ENCODE measurements at places on chromosomes 7 and 10.

GRCh38 chr7:75010036-75010435, 45.5 kb downstream of the CASTOR2 start:
- DNase-seq, result no peak

- no peak for DNase-seq
These were observed 43.4 kb downstream of the TMEM130 start for GRCh38 chr7:98826387-98826786.

- no peak for DNase-seq
These were observed 2.9 kb upstream of the MTPN start for GRCh38 chr7:135980012-135980551.

DNA sequence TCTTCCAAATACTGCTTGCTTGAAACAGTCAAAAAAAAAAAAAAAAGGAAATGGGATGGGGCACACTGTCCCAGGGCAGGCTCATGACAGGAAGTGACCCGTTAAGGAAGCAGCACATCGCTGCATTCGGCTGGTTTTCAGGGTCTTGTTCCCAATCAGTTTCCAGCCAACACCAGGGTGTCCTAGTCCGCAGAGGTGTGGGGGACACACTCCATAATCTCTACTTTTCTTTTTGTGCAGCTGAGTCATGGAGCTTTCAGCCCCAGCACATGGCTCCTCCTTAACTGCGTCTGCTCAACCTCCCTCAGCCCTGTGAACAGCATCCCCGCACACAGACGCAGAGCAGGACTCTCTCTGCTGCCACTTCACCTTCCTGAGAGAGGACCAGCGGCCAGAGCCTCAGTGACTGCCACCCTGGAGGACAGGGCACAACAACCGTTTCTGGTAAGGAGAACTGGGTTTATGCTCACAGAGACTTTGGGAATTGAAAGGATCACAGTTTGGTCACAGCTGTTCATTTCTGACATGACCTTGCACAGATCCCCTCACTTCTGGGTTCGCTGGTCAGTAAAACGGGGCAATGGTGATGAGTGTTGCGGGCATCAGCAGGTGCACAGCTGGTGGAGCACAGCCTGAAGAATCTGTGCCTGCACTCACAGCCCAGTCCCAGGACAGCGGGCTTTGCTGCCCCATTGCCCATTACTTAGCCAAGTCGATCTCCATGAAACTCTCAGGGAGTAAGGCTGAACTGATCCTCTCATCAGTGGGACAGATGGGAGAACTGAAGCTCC, at the start of gene GIMAP5:
Gene GIMAP5 (plus strand): TSS at position 154 of the 791 bp plus-strand sequence. CDS start 3,467 bp downstream, outside the sequence.
- DNase-seq, result no peak

GRCh38 chr7:116525298-116525912, 569 bp downstream of the CAV1 start:
- DNase-seq, result no peak

- no peak for DNase-seq
These were observed 71.0 kb upstream of the ADAM12 start for GRCh38 chr10:126459032-126459831.

- DNase-seq, result no peak
These were observed 572.4 kb downstream of the GLRX3 start for GRCh38 chr10:130708465-130709070.

DNA sequence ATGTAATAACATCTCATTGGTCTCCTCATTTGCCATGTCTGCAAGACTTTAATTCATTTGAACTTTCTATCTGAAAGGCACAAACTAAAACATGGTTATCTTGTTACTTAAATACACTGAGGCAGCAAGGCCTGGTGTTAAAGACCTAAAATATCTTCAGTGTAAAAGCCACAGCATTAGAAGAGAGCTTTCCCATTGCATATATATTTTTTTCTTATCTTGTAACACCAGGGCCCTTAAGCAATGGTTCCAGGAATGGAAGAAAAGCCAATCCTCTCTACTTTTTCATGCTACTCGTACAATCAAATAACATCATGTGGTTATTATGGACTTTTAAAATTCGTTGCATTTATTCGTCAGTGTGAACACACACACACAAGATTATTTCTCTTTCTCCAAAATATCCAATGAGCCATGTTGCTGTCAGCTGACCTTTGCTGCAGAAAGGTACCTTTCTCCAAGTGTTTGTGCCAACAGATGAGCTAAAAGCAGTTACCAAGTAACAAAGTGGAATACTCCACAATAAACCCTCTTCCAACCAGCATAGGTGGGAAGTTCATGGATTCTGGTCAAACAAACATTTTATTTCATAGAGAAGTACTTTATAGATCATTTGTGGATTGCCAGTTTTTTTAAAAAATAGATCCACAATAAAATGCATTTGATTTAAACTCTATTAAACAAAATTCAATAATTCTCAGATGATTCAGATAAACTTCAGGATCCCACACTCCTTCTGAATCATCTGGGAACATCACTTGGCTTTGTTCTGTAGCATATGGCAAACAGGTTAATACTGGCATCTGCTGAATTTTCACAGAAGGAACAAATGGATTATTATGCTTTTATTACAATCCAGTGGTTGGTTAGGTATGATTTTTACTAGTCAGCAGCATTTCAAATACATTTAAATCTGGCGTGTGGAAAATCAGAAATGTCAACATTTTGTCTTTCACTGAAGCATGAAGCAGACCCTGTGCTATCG, 63.3 kb upstream of the AGBL3 start:
- no peak for DNase-seq

DNA sequence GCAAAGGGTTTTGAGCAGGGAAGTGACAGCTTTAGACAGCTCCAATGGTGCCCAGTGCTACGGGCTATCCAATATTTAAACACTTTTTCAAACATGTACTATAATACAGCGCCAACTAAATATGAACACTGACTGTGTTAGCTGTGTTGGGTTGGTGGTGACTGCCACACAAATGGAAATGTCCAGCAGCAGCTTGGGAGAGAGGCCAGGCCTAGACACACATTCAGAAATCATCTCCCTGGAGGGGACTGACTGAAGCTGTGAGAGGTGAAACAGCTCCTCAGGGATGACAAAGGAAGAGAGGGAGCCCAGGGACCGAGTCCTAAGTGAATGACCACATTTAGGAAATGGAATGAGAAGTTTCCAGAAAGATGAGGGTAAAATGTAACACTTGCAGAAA, 115.8 kb downstream of the UBE2H start:
- no peak for DNase-seq

- no peak for DNase-seq
These were observed 27.1 kb downstream of the PCGF5 start for GRCh38 chr10:91247360-91248111.

GRCh38 chr7:10908600-10908999, 65.1 kb upstream of the PHF14 start:
- DNase-seq, result no peak

DNA sequence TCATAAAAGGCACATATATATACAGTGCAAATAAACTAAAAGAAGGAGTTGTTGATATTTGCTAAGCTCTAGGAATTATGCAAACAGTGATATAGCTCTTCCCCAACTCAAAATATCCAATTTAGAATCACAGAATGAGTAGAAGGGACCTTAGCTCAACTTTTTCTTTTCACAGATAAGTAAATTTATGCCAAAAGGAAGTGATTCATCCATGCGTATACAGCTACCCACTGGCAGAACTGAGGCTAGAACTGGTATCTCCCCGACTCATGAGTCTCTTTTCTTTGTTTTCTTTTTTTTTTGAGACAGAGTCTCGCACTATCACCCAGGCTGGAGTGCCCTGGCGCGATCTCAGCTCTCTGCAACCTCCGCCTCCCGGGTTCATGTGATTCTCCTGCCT, 54.2 kb upstream of the SVIL start:
- no peak for DNase-seq

DNA sequence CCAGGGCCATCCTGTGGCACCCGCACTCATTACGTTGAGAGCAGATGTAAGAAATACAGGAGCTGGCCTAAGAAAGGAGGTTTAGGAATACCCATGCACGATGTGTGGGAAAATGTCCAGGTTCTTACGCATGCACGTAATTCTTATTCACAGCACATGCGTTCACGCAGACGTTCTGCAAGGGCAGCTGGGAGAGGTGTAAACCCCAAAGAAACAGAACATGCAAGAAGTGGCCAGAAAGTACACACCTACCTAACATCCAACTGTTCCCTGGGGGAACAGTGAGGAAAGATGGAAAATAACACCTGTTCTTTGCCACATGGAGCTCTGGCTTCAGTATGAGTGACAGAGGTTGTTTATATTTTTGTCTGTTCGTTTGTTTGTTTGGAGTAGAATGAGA, 285.6 kb downstream of the PRPF18 start:
- DNase-seq, result no peak

GRCh38 chr10:34670081-34670480, 145.0 kb downstream of the PARD3 start:
- no peak for DNase-seq

Data from BJ (cell line).